ENCODE measurements at places on chromosomes 7 and 10.

DNA sequence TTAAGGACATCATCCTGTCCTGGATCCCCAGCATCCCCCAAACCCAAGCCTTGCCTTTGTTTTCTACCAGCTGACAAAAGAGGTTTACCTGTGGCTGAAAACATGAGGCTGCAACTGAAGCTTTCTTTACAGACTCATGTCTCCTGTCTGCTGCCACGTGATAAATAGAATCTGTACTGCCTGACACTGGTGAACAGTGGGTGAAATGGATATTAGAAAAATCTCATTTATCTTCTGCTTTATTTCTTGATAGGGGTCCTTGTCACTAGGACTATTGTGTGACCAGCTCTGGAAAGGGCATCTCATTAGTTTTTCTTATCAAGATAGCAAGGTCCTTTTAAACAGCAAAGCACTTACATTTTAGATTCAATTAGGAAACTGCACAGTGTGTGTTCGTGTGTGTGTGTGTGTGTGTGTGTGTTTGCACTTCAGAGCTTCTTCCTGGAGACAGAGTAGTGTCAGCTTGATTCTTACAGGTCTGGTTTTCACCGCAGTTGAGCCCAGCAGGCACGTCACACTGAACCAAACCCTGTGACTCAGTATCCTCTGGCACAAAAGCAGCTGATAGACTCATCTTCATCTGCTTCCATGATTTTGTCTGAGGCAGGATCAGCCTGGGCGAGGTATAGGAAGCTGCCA, 373.5 kb upstream of the CELF2 start:
- peak; percentile 76 for DNase-seq

GRCh38 chr10:6221971-6222751, 19.4 kb downstream of the PFKFB3 start:
- DNase-seq: peak; percentile 85

DNA sequence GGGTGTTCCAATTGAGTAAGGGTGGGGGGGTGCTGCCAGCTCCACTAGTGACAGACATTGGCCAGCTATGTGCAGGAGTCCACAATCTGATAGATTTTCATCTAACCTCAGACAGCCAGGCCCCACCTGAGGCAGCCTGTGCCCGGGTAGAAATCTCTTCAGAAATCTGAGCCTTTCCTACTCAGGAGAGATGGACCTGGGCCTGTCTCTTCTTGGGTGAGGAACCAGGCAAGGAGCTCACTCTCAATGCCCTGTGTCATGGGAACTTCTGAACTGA, 86.9 kb downstream of the UBE2H start:
- no peak for DNase-seq

DNA sequence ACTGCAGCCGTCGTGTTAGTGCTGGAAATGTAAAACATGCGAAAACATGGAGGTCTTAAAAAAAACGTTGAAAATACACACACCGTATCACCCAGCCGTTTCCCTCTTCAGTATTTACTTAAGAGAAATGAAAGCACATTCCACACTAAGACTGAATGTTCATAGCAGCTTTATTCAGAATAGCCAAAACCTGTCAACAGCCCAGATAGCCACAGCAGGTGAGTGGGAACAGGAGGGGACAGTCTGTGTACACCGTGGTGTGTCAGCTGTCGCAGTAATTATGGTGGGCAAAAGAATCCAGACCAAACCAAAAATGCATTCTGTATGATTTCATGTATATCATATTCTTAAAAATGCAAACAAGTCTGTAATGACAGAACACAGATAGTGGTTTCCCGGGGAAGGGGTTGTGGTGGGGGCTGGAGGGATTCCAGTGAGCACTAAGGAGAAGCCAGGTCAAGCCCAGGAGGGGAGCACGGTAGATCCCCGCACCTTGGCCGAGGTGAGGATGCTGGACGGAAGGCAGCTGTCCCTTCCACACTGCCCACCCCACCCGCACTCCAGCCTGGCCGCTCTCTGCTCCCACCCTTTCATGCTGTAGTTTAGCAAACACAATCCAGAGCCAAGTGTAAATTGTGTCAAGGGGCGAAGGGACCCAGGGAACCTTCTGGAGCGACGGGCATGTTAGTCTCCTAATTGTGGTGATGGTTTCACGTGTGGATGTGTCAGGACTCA, 123.6 kb downstream of the NKX6-2 start:
- DNase-seq: no peak

DNA sequence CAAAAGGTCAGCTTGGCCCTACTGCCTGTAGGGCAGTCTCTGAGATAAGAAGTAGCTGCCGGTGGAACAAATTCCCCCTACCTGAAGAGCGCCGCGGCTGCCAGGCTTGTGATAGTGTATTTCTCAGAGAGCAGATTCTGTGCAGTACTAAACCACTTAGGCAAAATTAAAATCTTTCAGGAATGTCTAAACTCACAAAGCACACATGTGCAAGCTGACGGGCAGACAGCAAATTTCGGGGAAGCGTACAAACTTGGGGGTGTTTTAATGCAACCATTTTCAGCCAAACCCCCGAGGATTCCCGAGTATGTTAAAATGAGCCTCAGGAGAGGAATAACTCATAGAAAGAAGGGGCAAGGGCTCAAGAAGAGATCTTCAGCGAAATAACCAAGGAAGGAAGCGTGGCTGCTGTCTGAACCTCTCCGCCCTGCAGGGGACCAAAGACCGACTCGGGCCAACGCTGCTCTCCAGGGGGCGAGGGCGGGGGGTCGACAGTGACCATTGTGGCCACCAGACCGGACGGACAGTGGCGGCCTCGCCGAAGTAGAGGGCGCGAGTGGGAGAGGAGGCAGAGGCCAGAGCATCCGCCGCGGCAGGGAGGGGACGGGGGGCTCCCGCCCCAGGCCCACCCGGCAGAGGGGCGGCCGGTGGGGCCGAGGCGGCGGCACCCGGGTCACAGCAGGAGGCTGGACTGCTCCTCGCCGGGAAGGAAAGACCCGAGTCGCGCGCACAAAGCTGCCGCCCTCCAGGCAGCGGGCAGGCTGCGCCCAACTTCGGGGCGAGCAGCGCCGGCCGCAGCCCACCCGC, 819 bp downstream of the HYCC1 start:
- DNase-seq: no peak

- DNase-seq: no peak
Observed at GRCh38 chr10:113169853-113170460, 219.9 kb downstream of the TCF7L2 start.

GRCh38 chr10:247480-247879, 112.2 kb downstream of the ZMYND11 start:
- DNase-seq: no peak

DNA sequence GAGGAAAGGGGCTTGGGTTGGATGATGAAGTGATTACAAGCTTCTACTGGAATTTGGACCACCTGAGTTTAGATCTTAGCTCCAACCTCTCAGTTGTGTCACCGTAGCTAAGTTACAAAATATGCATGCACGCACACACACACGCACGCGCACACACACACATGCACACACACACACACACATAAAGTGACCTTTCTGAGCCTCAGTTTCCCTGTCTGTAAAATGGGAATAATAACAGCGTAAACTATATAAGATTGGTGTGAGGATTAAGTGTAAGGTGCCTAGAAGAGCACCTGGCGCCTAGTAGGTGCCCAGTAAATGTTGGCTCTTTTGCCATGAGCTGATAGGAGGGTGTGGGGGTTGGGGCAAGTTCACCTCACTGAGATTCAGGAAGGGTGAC, 12.6 kb upstream of the AQP1 start:
- DNase-seq: no peak

GRCh38 chr10:62651341-62651740, 153.2 kb upstream of the ADO start:
- DNase-seq: peak; percentile 64

DNA sequence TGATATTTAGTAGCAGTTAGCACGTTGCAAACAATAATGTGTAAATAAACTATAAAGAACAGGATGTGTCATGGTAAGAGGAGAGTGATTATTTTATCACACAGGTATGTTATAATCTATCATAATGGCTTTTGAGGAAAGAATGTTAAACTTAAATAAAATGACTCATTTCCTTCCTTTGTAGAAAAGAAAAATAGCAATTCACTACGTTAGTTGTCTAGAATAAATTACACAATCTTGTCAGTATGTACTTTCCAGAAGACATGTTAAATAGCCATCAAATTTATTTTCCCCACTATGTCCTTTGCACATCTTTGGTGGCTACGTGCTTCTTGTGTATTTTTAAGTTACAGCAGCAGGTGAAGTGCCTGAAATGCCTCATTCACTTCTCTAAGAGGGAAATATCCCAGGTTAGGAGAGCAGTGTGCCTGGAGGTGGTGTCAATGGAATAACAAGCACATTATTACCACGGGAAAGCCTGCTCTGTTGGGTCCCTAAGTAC, 133.8 kb downstream of the SEMA3A start:
- peak; percentile 55 for DNase-seq

- peak; percentile 32 for DNase-seq
Observed at GRCh38 chr7:33707427-33707826, 197.9 kb upstream of the BMPER start.

- no peak for DNase-seq
Observed at GRCh38 chr10:29100505-29100904, 188.4 kb upstream of the LYZL1 start.

- no peak for DNase-seq
Observed at GRCh38 chr7:26006426-26006825, 145.6 kb upstream of the NFE2L3 start.

GRCh38 chr10:72688208-72688651, 3.7 kb upstream of the MCU start:
- peak; percentile 92 for DNase-seq

DNA sequence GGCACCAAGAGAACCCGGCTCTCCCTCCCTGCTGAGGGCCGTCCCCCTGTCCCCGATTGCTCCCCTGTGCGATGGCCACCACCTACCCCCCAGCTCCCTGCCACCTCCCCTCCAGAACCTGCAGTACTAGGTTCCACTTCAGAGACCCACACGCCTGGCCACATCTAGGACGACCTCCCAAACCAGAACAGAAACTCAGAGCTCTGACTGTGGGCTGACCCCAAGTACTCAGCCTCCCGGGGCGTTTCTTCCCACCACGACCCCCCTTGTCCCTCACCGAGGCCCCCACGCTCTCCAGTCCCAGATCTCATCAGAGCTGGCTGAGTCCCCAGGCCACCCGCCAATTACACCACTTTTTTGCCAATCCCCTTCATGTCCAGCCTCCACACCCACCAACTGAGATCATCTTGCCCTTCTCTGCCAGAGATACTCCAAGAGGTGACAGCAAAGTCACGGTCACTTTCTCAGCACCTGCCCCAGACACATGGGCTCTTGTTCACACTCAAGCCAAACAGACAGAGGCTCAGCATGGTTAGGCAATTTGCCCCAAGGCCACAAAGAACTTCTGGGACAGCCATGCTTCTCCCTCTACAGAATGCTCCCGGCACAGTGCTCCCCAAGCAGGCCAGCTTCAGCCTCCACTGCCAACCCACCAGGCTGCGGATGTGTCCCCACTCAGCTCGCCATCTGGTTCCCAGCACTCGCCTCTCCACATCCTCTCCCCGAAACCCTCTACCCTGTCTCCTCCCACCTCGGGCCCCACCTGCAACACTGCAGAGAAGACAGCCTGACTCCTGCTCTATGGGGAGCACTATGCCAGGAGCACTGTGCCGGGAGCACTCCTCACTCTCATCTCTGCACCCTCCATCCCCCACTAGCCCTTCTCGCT, 4.7 kb downstream of the TMEM120A start:
- no peak for DNase-seq

GRCh38 chr7:127794551-127794950, 142.6 kb downstream of the SND1 start:
- no peak for DNase-seq

- DNase-seq: no peak
Observed at GRCh38 chr10:104250371-104250770, 4.3 kb upstream of the GSTO1 start.

GRCh38 chr10:84198206-84198915, 4.0 kb downstream of the CDHR1 start:
- DNase-seq: no peak

DNA sequence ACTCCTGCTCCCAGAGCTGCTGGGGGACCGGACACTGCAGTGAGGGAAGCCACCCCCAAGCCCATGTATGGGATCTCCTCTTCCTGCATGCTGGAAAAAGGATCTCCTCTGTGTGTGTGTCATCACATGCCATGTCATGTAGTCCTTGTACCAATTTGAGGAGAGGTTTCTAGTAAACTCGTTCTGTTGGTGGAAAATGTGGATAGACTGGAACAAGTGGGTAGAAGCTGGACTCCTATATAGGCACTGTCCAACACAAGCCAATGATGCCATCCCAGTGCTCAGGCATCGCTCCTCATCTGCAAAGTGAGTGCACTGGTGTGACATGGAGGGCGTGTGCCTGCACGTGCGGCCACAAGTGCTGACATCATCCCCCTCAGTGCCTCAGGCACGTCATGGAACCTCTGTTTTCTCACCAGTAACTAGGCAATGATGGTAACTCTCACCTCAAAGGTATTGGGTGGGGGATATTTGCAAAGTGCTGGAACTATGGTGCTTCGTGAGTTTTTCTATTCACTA, 19.3 kb downstream of the MYO1G start:
- DNase-seq: no peak

GRCh38 chr10:89076120-89076519, 85.5 kb downstream of the FAS start:
- DNase-seq: no peak

DNA sequence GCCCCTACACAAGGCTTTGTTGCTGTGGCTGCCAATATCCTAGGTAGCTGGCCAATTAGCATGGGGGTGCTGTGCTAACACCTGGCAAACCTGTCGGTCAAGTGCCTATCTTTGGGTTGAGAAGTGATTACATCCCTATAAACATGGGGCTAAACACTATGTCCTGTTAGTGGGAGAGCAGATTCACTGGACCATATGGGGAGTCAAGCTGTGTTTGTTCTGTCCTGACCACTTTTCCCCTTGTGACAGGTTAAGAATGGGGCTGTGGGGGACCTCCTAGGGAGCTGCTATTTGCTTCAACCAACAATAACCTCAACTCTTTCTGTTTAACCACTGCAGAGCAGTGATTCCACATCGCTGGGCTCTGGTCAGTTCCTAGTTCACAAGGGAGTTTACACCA, 151.5 kb upstream of the AOAH start:
- DNase-seq: no peak

- peak; percentile 26 for DNase-seq
Observed at GRCh38 chr10:16521311-16522016, at the start of gene C1QL3. TSS of gene C1QL3 (minus strand) at chr10:16521879. CDS start at chr10:16521065, 814 bp downstream.

DNA sequence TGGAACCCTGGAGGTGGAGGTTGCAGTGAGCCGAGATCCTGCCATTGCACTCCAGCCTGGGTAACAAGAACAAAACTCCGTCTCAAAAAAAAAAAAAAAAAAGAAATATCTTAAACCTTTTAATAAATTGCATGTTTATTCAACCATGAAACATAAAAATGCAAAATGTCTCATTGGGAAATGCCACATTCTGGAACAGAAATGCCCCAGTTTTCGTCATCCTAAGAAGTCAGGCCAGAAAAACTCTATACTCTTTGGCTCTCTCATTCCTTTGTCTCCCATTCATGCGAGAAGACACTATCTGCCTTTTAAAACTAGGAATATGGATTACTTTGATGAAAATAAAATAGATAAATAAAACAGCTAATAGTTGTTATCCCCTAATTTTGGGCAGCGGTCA, 21.5 kb upstream of the ABLIM1 start:
- no peak for DNase-seq

DNA sequence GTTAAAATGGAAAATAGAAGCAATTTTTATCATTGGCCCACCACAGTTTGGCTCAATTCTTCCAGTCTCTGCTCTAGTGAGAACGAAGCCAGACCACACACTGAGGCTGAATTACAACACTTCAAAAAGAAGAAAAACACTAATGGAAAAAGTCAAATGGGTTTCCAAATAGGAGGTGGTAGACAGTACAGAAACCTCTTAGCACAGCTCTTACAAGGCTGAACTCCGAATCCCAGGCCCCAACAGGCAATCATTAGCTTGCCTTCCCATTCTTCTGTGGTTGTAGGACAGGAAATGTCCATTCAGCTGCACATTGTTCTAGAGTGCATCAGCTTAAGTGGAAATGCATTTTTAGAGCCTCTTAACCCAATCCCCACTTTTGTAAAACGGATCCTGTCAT, 115.1 kb upstream of the MEOX2 start:
- DNase-seq: peak; percentile 85
